Activated CD4-positive, alpha-beta T cell treated with anti-CD3 and anti-CD28 coated beads, Interleukin-2, amount 10 ng/mL, durations not matched to agents 24 days and 14 days (primary cell): ENCODE measurements at places on chromosomes 1 and 21.

DNA sequence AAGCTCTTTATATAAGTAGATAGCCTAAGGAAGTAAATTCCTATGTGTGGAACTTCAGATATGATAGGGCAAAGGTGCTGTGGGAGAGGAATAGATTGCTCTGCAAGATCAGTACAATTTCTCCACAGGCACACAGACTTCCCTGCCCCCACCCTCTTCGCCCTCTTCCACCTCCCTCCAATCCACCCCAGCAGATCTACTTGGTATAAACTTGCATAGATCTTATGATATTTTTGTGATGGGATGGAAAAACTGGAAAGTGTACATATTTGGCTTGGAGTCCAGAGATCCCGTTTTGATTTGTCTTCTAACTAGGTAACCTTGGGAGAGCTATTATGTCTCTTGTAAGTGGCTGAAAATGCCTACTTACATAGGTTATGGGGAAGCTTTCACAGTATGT is 586.3 kb upstream of the USP24 start:
- no peak for DNase-seq

DNA sequence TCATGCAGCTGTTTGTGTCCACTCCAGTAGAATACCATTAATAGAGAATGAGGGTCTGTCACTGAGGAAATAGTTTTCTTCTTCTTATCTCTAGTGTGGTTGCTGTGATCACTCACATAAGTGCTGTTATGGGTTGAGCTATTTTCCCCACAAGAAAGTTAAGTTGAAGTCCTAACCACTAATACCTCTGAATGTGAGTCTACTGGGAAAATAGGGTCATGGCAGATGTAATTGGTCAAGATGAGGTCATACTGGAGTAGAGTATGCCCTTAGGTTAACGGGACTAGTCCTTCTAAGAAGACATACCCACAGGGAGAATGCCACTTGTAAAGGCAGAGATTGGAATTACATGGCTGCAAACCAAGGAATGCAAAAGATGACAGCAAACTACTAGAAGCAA is 70.5 kb upstream of the COL24A1 start:
- DNase-seq = no peak

DNA sequence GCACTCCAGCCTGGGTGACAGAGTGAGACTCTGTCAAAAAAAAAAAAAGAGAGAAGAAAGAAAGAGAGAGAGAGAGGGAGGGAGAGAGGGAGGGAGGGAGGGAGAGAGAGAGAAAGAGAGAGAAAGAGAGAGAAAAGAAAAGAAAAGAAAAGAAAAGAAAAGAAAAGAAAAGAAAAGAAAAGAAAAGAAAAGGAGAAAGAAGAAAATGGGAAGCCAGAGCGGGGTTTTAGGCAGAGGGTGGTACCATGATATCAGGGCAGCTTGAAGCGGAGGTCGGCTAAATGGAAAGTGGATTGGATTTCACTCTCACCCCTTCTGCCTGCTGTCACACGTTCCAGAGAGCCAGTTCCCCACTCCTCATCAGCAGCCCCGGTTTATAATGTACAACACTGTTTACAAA is 1.9 kb downstream of the TMCO4 start:
- DNase-seq = no peak

DNA sequence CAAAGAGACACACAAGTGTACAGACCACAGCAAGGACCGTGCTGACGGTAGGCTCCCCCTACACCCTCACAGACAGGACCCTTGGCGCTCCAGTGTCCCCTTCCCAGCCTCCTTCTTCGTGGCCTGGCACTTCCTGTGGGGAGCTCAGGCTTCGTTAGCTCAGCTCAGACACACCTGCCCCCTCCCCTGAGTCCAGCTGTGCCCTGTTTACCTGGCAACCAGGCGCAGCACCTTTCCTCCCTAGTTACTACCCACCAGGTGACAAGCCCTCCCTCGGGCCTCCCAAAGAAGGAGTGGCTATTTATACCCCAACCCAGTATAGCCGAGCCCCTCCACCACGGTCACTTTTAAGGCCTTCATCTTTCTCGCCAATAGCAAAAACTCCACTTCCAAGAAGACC is 4.7 kb downstream of the CELF3 start:
- DNase-seq = no peak

DNA sequence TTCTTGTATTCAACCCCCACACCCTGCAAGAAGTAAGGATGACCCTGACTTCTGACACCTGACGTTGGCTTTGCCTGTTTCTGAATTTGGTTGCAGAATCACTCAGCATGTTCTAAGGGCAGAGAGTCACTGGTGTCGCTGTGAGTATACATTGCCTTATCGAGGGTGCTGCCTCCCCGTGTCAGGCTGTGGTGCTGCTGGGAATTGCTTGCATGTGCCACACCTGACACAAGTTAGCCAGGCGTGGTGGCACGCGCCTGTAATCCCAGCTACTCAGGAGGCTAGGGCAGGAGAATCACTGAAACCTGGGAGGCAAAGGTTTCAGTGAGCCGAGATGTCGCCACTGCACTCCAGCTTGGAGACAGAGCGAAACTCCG is 45.9 kb downstream of the WDR4 start:
- DNase-seq = peak; percentile 87
